Stimulated activated CD8-positive, alpha-beta memory T cell treated with anti-CD3 and anti-CD28 coated beads, Interleukin-15, amount 100 ng/mL, for 24 hours (primary cell): ENCODE measurements at places on chromosomes 7 and 10.

DNA sequence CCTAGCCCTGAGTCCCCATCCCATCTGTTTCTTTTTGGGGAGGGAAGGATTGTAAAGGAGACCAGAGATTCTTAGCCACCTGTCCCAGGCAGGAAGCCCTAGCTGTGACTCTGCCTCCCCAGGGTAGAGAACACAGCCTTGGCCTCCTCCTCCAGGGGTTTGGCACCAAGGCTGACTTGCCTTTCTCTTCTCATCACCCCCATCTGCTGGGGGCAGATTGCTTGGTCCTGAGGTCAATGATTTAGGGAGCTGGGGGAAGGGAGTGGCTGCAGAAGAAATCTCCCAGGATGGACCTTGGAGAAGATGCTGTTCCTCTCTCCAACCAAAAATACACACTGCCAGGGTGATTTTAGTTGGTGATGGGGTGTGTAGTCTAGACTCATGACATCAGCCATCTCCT, 2.6 kb upstream of the MNX1 start:
- DNase-seq = no peak

DNA sequence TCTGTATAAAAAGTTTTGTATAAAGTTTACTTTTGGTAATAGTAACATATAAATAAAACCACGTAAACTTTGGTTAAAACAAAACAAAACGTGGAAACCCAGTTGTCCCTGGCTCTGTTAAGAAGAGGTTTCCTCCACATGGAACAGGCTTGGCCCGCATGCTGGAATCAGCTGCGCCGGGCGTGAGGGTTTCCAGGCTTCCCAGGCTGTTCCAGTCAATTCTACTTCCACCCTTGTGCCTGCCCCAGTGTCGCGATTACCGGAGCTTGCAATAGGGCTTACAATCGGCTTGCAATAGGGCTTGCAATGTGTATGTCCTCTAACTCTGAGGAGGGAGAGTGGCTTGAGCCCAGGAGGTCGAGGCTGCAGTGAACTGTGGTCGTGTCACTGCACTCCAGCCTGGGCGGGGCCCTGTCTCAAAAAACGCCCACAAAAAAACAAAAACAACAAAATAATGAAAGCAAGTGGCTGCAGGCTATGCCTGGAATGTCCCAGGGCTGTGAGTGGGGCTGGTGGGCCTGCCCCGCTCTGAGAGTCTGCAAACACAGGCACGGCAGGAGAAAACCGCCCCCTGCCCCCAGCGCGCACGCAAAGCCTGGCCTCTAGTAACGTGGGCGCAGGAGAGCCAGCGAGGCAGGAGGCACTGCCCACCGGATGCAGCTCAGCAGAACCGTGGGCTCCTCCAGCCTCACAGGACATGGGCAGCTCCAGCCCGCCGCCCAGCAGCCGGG, 16.3 kb downstream of the CYP2W1 start:
- DNase-seq = no peak

- no peak for DNase-seq
These were observed 44.5 kb upstream of the TRIM8 start for GRCh38 chr10:102599565-102600327.

GRCh38 chr7:23615331-23615730, 18.1 kb downstream of the CCDC126 start:
- no peak for DNase-seq

DNA sequence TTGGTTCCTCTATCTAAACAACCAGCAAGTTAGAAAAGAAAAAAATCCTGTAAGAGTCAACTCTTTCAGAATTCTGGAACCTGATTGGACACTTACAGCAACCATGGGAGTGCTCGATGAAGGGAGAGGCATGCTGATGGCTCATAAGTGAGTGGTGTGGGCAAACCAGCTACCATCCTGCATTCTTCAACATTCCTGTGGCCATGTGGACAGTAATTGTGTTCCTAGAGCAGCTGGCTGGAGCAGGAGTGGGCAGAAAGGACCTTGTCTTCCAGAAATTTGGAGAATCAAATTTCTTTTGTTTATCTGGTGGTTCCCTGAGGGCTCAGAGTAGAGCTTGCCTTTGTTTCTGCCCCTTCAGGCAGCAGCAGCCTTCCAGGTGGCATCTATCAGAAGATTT, 22.5 kb upstream of the MYL7 start:
- no peak for DNase-seq

DNA sequence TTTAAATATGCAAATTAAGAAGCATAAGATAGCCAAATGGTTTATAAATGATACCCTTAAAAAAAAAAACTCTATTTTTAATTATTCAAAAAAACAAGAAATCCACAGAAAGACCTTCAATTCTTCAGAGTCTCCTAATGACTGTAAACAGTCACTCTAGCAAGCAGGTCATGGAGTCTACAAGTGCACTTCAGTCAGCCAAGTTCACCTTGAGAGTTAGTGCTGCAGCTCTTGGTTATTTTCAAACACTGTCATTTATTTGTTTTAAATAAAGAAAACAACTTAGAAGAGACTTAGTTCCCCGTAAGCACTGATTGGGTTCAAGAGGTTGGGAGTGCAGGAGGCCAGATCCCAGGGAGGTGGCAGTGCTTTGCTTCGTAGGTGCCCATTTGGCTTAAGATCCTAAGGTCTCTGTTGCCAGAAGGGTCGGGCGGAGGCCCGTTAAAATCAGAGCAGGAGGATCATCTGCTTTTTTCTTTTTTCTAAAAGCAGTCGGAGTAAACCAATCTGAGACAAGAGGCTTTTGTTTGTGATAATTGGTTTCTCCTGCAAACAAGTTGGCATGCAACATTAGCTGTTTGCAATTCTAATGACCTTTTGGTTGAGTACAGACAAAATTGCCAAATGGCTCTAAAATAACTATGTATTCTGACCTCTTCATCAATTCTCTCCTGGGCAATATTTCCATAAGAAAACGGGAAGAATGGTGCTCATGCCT, 86.4 kb upstream of the ELMO1 start:
- DNase-seq = no peak

DNA sequence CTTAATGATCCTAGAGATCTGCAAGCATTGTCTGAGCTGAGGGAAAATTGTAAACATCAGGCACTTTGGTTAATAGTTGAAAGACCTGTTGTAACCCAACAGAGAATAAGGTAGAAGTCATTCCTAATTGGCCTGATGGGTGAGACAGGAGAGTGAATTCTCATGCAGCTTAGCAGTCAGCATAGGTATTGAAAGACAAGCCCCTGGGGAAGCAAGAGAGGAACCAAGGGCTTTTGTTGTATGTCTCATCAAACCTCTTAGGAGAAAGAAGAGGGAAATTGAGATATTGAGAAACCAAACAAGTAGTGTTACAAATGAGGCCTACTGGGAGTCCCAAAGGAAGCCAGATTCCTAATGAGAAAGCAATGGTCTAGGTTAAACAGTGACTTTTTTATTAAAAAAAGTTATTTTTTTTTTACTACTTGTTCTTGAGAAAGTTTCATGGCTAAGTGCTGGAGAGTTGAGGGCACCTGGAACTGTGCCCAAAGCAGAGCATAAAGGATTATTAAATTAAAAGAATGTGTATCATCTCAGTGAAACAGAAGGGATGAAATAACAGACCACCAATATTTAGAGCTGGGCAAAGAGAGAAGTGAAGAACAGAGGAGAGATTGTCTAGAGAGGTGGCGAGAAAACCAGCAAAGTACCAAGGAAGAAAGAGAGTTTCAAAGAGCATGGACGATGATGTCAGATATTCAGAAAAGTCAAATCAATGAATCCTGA, 168.9 kb downstream of the CDK14 start:
- DNase-seq = no peak

DNA sequence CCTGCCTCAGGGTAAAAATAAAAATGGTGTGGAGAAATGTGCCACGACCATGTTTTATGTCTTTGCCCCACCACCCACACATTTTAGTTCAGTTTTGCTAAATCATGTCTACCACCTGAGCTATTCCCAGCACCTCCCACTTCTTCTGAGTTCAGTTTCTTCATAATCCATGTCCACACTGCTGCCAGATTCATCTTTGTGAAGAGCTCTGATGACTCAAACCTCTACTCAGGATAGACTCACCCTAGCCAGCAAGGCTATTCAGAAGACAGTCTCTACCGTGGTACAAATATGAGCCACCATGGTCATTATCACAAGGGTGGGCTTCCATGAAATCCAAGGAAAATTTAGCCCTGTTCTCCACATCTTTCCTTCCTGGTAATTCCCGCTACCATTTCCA, 231.1 kb upstream of the PRKCQ start:
- DNase-seq = no peak

DNA sequence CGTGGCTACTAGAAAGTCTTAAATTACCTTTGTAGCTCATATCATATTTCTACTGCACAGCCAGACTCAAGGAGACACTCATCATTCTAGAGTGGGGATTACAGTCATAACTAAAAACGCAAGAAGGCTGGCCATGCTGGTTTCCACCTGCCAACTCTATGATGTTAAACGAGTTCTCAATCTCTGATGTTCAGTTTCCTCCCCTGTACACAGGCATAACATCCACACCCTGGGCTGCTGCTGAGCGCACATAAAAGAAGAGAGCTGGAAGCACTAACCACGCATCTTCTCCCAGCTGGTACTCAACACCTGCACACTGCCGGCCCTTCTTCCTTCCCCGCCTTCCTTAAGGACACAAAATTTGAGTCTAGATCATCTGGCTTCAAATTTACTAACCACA, 60.5 kb downstream of the SORBS1 start:
- DNase-seq = no peak

GRCh38 chr10:91127341-91128082, 93.0 kb upstream of the PCGF5 start:
- DNase-seq = no peak

DNA sequence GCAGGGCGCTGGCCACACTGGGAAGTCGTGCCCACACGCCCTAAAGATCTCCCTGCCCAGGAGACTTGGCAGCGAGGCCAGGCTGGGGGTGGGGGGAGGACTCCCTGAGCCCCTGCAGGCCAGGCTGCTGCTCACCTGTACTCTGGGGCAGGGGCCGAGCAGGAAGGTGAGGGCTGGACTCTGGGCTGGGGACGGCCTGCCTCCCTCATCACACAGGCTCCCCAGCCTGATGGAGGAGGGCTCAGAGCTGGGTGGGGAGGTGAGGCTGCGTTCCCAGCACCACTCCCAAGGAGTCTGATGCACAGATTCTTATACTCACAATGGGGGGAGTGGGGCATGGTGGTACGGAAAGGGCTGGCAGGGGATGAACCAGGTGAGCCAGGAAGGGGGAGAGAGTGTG, 71.2 kb downstream of the ELFN1 start:
- no peak for DNase-seq

DNA sequence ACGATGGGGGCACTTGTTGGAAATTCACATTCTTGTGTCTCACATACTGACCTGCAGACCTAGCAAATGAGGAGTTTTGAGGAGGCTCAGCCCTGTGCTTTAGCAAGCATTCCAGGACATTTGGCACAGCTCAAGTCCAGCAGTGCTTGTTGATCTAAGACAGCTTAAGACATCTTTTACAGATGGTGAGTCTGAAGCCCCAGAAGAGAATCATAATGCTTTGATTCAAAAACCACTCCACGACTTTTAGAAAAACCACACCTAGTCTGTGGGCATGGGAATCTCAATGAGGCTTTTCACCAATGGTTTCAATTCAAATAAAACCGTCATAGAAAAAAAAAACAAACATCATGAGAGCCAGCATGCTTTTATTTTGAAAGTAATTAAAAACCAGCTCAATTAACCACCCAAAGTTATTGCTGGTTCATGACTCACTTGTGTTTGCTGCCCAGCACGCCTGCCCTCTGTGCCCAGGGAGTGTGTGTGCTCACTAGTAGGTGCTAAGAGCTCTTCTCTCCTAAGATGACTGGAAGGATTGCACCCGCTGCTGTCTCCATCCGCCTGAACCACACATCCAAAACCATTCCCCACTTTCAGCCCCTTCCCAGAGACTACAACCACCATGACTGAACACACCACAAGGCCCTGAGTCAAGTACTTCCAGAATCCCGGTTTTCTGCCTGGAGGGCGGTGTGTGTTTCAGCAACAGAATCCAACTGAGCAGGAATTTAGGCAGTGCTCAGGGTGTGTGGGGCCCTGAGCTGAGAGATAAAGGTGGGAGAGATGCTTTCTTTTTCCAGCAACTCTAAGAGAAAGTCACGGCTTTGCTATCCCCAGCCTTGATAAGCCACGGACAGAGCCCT, 130.2 kb upstream of the ADAM12 start:
- no peak for DNase-seq

- no peak for DNase-seq
These were observed 166.9 kb upstream of the SLC13A1 start for GRCh38 chr7:123366626-123367025.

DNA sequence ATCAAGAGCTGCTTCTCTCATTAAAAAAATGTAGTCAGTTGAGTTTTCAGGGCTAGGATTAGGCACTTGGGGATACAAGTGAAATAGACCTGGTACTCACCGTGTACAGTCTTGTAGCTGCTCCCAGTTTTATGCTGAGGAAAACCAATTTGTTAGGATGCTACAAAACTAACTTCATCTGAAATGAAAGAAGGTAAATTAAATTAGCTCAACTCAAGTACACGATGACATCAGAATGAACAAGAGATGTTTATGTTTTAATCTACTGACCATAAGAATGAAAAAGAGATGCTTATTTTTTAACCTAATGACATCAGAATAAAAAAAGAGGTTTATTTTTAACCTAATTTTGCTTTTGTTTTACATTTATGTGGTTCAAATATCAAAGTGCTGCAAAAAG, 73.7 kb downstream of the AP3M1 start:
- no peak for DNase-seq

GRCh38 chr7:15947754-15948153, 261.3 kb upstream of the MEOX2 start:
- no peak for DNase-seq

DNA sequence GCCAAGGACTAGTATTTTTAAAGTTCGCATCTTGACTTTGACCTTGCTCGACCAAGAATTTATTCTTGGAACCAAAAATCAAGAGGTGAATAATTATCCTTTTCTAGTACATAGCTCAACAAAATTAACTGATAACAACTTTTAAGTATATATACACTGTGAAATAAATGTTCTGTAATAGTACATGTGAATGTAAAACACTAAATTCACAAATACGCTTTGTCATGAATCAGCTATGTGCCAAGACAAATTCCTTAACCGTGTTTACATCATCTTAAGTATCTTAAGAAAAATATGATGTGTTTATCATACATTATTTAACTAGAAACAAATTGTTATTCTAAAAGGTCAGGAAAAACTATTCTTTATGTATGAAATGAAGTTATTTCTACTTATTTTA, 83.3 kb downstream of the CUL2 start:
- no peak for DNase-seq

DNA sequence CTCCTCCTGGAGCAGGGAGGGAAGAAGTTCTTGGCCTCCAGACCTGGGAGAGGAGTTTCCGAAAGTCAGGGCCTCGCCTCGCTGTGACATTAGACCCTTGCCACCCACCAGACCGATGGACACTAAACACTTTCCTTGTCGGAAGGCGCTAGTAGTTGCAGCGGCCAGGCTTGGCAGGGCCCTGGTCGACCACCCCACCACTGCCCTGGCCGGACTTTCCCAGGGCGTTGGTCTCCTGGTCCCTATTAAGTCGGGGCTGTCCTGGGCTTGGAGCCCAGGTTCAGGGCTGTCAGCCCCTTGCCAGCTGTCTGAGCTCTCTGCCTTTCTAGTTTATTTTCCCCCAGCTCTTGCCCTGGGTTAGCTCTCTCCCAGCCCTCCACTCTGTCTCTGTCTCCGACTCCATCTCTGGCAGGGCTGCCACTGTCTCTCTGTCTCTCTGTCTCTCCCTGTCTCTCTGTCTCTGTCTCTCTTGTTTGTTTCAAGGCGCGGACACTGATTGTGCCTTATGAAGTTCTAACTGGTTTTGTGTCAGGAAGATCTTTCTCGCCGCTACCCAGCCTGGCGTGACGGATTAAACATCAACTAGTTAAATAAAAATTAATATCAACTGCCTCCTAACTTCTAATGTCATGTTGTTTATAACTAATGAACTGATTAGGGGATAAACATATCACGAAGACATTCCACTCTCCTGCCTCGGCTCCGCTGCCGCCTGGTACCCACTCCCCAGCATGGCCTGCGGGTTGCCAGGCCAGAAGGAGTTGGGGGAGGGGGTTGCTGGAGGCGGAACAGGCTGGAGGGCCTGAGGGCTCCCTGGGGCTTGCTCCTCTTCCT, 13.8 kb upstream of the PAX2 start:
- DNase-seq = no peak
